ENCODE measurements at places on chromosomes 4 and X. TPM values are rescaled to one million over a fixed set of nuclear protein-coding genes. Genes with fewer than 3 reads are reported as not detected.

The VAMP7 gene
- 31.0 TPM for total RNA-seq

The CLCN4 gene
- 13.8 TPM for total RNA-seq

The PLXNB3 gene
- total RNA-seq: 4.6 TPM

The ITM2A gene
- 58.5 TPM for total RNA-seq

The GLUD2 gene
- 1.4 TPM for total RNA-seq

The IGFBP7 gene
- total RNA-seq: 322 TPM

The ZNF630 gene
- 4.0 TPM for total RNA-seq

The DRD5 gene
- not detected for total RNA-seq

The IGBP1 gene
- 60.1 TPM for total RNA-seq

The CXCL11 gene
- 0.62 TPM for total RNA-seq

The FOXO4 gene
- total RNA-seq: 34.7 TPM

The SYN1 gene
- 0.44 TPM for total RNA-seq

The SLITRK2 gene
- 0.15 TPM for total RNA-seq

The ZAR1 gene
- not detected for total RNA-seq

The PRKG2 gene
- 6.4 TPM for total RNA-seq

The CCDC110 gene
- total RNA-seq: 0.44 TPM

The UBA1 gene
- total RNA-seq: 152 TPM

The CT47B1 gene
- not detected for total RNA-seq

The DCHS2 gene
- 0.53 TPM for total RNA-seq

The GYPE gene
- total RNA-seq: 2.5 TPM

The PCGF3 gene
- 44.8 TPM for total RNA-seq

The HTR2C gene
- not detected for total RNA-seq

The MAGEA1 gene
- not detected for total RNA-seq

The LINC00632 gene
- 173 TPM for total RNA-seq

The KLHL4 gene
- 1.6 TPM for total RNA-seq

The SLC9B1 gene
- total RNA-seq: 0.74 TPM

The CT45A8 gene
- not detected for total RNA-seq

The KIT gene
- 28.5 TPM for total RNA-seq

The ADH1C gene
- 8.2 TPM for total RNA-seq

The TMEM154 gene
- total RNA-seq: 19.6 TPM

The MTMR8 gene
- 1.9 TPM for total RNA-seq

The SLC2A9 gene
- 25.2 TPM for total RNA-seq

The OPRPN gene
- not detected for total RNA-seq

The ETDA gene
- total RNA-seq: not detected

The NPY2R gene
- 0.27 TPM for total RNA-seq

The MAB21L2 gene
- total RNA-seq: not detected

The PYURF gene
- total RNA-seq: 57.6 TPM

The HPGD gene
- 87.2 TPM for total RNA-seq

The ATP7A gene
- total RNA-seq: 17.8 TPM

The GAGE2A gene
- not detected for total RNA-seq

The RPA4 gene
- 1.5 TPM for total RNA-seq

The HMX1 gene
- total RNA-seq: not detected

The JAKMIP1 gene
- total RNA-seq: 0.65 TPM

The F9 gene
- total RNA-seq: not detected

The TKTL1 gene
- not detected for total RNA-seq

The GLRA2 gene
- total RNA-seq: not detected

The PRRG3 gene
- total RNA-seq: 1.1 TPM

The MAGEC2 gene
- not detected for total RNA-seq

The BEND4 gene
- 1.3 TPM for total RNA-seq

The F8 gene
- 37.5 TPM for total RNA-seq

The LEF1 gene
- 4.3 TPM for total RNA-seq

The BEX5 gene
- total RNA-seq: 4.4 TPM

The ANXA10 gene
- not detected for total RNA-seq

Data from lower lobe of right lung (tissue), 2 donors.